ENCODE measurements at places on chromosomes 11 and 22.

- no peak for DNase-seq
Measured at GRCh38 chr11:26332572-26332915, 614 bp downstream of the ANO3 start.

GRCh38 chr11:116062490-116063171 lies 558.4 kb upstream of the CADM1 start:
- no peak for DNase-seq

DNA sequence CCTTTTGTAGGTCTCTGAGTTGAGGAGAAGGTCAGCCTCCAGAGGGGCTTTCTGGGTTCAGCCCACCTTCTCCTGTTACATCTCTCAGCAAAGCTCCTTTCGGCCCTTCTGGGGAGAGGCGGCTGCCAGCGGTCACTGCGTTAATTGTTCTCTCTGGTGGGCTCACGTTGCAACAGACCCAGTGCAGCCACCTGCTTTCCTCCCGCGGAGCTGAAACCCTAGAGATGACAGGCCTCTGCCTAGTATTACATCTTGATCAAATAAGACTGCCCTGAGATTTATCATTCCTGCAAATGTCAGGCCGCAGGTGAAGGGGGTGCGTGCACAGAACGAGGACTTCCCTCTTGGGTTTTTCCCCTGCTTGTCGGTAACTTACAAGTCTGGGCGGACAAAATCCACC lies 43.2 kb upstream of the CREB3L1 start:
- DNase-seq, result no peak

- DNase-seq, result no peak
Measured at GRCh38 chr11:110003426-110003825, 89.8 kb upstream of the ZC3H12C start.

DNA sequence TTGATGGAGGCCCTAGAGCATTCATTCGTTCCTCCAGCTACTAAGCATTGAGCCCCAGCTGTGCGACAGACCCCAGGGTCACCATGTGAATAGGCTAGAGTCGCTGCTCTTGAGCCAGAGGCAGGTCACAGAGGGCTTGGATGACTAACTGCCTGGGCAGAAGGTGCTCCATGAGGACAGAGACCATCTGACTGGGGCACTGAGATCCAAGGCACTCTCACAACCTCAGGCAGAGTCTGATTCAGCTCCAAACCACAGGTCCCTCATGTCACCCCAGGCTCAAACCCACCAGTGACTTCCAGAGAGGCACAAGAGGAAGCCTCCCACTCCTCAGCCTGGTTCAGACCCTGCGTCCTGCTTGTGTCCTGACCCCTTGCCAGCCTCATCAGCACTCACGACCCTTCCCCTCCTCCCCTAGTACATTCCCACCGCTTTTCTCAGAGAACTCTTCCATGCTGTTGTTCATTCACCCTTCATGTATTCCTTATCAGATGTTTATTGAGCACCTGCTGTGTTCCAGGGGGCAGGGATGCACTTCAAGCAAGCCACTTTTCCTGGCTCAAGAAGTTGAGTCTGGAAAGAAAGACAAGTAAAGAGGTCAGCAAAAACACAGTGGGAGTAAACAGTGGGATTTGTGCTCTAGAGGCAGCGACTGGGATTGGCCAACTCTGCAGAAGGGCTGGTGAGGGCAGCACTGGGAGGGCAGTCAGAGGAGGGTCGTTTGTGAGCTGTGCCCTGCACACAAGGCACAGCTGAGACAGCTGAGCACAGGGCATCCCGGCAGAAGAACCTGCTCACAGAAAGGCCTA lies 9.3 kb downstream of the OAF start:
- no peak for DNase-seq

DNA sequence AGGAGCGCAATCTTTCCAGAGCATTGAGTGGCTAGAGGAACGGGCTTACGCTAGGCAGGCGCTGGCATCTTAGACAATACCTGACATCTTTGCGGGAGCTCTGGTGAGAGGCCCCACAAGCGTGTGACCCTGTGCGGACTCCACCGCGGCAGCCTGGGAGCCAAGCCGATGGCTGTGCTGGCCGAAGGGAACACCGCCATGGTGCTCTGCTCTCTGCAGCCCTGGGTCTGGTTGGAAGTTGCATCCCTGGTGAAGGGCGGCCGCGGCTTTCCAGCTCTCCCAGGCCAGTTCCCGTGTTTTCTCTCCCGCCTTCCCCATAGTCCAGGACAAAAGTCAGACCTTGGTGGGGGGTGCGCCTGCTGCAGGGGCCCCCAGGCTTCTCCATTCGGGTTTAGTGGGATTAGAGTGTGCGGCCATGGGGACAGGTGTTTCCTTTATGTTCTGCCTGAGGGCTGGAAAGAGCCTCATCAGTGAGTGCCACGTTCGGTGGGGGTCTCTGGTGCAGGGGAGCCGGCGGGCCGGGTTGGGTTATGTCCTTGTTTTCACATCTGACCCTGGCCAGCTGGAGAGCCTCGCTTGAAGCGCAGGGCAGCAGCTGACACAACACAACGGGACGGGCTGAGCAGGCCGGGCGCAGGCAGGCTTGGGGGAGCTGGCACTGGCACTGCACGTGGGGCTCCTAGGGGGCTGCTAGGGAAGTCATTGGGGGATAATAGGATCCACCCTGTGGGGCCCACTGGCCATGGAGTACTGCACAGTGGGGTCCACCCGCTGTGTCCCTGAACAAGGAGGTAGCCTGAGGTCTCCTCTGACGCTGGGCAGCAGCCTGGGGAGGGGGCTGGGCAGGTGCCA lies 94.8 kb downstream of the KCNQ1 start:
- DNase-seq, result no peak

DNA sequence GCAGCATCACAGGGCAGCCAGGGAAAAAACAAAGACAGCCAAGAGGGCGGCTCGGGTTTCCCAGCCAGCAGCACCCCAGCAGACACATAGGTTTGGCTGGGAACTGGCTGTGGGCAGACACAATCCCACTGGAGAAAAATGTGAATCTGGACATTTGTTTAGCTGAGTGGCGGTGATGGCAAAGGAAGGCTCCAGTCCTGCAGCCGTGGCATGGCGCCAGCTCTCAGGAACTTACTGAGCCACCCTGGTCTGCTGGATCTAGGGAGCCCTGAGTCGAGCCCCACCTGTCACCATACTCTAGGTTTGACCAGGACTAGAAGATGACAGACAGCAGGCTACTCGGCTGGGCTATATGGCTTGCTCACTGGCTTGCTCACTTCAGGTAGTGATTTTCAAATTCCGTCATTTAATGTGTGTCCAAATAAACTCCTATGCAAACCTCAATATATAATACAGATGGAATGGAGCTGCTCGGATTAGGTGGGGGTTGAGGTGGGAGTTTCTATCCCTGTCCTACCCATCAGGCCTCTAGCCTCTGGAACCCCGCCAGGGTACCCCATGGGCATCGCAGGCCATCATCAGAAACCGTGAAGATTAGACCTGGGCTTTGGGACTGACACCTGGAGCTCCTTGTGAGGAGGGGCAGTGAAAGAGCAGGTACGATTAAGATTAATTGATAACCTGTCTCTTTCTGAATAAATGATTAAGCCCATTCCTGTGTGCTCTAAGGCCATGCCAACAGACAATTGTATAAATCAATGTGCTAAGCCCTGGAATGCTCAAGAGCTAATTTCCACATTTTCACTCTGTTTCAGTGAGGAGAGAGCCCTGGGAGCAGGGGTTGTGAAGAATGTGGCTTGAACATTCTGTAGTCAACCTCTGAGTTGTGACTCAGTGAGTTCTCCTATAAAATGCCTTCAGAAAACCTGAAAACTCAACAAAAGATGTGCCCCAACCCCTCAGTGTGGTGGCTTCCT lies 42.5 kb downstream of the GALNT18 start:
- DNase-seq, result no peak

GRCh38 chr11:82701847-82702520 lies 31.7 kb downstream of the FAM181B start:
- DNase-seq, result no peak

DNA sequence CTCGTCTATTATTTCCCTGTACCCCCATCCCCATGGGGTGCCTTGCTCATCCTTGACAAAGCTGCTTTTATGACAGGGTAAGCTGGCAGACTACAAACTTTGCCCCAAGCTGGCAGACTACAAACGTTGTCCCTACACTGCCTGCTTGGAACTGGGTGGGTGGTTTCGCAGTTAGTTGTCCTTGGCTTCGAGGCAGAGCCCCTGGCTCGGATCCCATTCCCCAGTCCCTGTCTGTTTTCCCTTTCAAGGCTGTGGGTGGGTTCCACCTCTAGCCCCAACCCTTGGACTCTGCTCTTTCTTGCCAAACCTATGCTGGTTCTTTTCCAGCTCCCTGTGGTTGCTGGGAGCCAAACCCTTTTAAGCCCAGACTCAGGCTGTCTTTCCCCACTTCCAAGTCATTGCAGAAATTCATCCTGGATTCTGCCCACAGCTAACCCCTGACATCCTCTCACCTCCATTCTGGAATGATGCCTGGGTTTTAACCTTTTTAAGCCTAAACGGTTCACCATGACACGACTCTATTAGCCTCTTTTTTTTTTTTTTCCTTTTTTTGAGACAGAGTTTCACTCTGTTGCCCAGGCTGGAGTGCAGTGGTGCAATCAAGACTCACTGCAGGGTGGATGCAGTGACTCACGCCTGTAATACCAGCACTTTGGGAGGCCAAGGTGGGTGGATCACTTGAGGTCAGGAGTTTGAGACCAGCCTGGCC lies 9.2 kb upstream of the RBM14 start:
- no peak for DNase-seq

DNA sequence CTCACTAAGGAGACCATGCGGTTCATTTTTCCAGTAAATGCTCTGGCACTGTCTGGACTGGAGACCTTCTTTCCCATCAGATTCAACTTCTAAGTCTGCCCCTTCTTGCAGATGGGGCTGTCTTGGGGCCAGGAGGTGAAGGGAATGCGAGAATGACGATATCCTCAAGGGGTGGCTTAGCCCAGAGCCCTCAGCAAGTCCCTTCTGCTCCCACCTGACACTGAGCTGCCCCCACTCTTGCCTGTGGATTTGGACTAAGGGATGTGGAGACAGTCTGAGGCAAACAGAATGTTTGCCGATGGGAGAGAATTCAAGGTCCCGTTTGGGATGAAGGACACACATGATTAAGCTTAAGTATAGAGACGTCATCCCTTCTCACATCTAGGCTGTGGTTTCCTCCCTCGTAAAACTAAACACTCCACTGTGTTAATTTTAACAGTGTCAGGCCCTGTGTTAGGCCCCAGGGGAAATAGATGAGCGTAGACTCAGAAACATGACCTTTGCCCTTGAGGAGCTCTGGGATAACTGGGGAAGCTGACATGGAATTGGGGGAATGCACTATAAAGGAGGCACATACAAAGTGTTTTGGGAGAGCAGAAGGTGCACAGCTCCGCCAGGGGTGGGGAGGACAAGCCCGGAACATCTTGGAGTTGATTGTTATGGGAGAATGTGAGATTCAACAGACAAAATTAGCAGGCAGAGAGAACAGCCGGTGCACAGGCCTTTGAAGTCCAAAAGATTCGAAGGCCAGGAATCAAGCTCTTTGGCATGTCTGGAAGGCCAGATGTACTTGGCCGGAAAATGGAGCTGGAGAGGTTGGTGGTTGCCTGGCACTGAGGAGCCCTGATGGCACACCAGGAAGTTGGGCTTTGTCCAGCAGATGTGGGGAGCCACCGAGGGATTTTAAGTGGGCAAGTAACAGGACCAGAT lies 71.6 kb downstream of the ST3GAL4 start:
- no peak for DNase-seq

GRCh38 chr11:106457727-106458126 lies 380.3 kb downstream of the AASDHPPT start:
- DNase-seq, result no peak

DNA sequence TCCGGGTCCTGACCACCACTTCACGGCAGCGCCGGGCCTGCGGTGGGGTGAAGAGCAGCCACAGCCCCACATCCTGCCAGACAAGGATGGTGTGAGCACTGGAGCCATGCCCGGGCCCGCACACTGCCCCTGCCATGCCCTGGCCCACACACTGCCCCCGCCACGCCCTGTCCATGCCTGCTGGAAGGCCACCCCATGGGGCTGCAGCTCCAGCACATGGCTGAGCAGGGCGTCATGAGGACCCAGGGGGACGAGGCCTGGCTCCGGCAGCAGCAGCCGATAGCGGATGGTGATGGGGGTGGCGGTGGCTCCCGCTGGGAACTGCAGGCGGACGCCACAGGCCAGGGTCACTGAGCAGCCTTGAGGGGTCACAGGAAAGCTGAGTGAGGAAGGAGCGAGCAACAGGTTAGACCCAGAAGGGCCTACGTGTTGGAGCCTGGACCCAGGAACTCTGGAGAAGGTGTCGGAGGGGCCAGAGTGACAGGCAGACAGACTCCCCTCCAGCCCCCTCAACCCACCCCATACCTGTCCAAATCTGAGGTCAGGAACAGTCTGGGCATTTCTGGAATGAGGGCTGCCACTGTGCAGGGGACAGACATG lies 2.9 kb downstream of the PIDD1 start:
- DNase-seq, result no peak

GRCh38 chr11:66694732-66695207 lies 17.1 kb upstream of the RBM4B start:
- DNase-seq, result peak; percentile 69

DNA sequence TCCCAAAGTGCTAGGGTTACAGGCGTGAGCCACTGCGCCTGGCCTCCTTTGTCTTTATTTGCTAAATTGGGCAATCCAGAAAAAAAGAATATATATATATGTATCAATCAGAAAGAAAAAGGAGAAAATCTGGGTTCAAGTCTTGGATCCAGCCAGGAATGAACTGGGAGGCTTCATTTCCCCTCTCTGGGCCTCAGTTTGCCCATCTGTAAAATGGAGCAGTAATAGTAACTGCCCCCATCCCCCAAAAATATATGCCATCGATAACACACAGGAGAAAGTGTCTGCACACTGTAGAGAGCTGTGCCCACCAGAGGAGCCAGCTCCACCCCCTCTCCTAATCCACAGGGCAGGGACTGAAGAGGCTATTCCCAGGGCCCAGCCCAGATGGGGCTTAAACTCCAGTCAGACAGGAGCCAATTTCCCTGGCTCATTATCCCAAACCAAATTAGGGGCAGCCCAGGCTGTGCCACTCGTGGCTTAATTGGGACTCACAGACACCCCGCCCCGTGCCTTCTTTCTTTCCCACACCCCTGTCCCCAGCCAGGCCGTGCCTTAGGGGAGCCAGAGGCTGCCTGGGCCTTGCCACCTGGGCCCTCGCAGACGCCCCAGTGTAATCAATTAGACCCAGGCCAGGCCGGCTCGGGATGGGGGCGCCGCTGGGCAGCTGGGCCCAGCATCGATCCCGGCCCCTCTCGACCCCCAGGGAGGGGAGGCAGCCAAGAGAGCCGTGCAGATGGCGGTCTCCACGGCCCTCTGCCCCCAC lies 171.5 kb downstream of the MN1 start:
- DNase-seq, result no peak

- no peak for DNase-seq
Measured at GRCh38 chr11:44613153-44613552, 47.7 kb downstream of the CD82 start.

- no peak for DNase-seq
Measured at GRCh38 chr11:85889676-85890579, 34.7 kb downstream of the CCDC83 start.

GRCh38 chr11:66868726-66869566 lies 12.1 kb downstream of the LRFN4 start:
- peak; percentile 68 for DNase-seq
